ENCODE measurements at places on chromosomes 2 and 18.

- DNase-seq: no peak
These were observed 88.3 kb downstream of the ROCK2 start for GRCh38 chr2:11256166-11256565.

DNA sequence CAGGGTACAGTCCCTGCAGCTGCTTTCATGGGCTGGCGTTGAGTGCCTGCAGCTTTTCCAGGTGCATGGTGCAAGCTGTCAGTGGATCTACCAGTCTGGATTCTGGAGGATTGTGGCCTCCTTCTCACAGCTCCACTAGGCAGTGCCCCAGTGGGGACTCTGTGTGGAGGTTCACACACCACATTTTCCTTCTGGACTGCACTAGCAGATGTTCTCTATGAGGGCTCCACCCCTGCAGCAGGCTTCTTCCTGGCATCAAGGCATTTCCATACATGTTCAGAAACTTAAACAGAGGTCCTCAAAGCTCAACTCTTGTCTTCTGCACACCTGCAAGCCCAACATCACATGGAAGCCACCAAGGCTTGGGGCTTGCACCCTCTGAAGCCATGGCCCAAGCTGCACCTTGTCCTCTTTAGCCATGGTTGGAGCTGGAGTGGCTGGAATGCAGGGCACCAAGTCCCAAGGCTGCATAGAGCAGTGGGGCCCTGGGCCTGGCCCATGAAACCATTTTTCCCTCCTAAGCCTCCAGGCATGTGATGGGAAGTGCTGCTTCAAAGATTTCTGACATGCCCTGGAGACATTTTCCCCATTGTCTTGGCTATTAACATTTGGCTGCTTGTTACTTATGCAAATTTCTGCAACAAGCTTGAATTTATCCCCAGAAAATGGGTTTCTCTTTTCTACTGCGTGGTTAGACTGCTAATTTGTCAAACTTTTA, 250.2 kb upstream of the COPS8 start:
- no peak for DNase-seq

DNA sequence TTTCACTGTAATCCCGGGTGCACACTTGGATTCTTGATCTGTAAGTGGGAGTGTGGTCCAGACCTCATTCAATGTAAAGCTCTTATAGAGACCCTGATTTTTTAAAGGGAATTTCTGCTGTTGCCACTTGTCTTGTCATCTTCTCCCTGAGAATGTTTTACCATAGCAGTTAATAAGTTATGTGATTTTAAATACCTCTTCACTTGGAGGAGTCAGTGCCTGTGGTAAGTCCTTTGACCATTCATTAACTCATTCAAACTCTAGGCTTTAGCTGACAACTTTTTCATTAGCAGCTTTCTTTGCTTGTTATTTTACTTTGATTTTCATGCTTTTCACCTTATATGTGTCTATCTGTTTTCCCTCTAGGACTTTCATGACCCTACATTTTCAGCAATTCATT, 51.3 kb downstream of the FMNL2 start:
- no peak for DNase-seq

DNA sequence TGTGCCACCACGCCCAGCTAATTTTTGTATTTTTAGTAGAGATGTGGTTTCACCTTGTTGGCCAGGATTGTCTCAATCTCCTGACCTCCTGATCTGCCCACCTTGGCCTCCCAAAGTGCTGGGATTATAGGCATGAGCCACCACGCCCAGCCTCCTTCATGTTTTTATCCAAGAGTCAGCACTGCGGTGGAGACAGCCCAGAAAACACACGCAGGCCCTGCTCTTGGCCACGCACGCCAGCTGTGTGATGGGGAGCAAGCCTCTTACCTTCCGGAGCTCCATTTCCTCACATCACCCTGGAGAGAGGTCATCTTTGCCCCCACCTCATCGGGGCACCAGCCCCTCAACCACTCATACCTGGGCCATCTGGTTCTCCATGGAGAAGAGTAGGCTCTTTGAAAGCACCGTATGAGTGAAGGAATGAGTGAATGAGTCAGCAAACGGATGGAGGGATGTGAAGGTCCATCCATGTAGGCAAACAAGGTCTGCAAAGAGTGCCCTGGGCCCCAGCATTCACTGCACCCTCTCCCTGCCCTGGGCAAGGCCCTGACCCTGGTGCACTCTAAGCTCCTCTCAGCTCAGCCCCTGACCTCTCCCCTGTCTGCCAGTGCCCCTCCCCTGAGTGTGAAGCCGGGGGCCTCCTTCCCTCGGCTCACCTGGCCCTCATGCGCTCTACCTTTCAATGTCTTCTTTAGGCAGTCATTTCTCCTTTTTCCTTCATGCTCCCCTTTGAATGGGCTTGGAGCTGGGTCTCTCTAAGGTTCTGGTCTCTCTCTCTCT, 7.4 kb downstream of the GYPC start:
- DNase-seq: no peak

- DNase-seq: peak; percentile 57
These were observed 10.8 kb upstream of the ERMN start for GRCh38 chr2:157336137-157337010.

GRCh38 chr2:49490710-49491109, 336.4 kb upstream of the FSHR start:
- no peak for DNase-seq

- DNase-seq: no peak
These were observed 624.9 kb upstream of the CDH2 start for GRCh38 chr18:28801876-28802275.

GRCh38 chr2:240205772-240206171, 65.3 kb upstream of the OTOS start:
- no peak for DNase-seq

DNA sequence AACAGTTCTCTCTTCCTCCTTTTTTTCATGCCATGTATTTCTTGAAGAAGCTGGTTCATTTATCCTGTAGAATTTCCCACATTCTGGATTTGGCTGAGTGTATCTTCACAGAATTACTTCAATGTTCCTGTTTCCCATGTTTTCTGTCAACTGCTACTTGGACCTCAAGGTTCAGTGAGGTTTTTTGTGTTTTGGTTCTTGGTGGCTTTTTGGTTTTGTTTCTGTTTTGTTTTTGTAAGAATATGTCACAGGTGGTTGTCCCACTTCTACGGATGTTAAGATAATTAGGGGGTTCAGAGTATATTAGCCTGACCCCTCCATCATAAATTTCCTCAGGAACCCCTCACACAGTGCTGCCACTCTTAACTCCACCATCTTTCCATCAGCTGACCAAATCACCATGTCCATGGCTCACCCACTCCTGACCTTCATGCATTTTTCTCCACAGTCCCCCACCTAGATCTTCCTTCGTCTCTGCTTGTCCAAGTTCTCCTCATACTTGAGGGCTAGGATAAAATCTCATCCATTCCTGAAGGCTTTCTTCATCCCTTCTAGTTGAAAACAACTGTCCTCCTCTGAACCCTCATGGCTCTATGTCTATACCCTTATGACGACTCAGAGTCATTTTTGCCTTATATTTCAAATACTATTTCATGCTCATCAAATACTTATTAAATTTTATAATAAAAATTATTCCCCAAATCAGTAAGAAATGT, 40.4 kb downstream of the PLEKHM3 start:
- no peak for DNase-seq

- peak; percentile 3 for DNase-seq
These were observed 502 bp downstream of the MERTK start for GRCh38 chr2:111898703-111899514.

DNA sequence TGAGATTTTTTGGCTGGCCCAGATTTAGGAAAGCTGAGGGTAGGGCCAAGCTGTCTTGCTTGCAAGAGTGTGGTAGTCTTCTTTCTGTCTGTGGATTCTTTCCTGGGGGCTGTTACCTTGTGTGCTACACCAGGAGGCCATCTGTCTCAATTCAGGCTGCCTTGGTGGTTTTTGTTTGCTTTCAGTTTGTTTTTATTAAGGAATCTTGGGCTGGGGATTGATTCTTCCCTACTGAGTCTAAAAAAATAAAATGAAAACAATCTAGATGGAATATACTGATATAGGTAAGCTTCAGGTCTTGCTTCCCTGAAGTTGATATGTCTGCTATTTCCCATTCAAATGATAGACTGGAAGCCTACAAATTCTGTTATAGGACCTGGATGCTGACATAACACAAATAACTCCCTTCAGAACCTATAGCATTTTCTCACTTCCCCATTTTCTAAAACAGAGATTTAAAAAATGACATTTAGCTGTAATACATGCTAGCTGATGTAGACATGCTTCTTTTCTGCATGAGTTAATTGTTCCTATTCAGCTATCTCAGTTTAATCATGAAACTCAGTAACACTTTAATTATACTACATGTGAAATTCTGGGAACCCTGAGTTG, 5.3 kb downstream of the LHCGR start:
- no peak for DNase-seq

DNA sequence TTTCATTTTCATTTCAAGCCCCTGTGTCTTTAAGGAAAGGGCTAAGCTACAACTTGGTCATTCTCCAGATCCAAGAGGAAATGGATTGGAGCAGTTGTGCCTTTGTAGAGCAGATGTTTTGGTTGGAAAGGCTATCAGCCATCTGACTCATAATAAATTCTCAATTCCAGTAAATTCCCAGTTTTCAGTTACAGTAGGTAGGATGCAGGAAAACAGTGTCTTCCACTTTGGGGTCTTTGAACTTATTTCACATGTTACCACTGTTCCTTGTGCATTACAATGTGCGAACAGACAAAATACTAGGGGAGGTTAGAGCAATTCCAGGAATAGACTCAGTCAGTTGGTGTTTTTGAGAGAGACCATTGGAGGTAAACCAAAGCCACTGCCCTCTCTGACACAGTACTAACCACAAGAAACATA, 211.9 kb downstream of the BABAM2 start:
- DNase-seq: no peak

DNA sequence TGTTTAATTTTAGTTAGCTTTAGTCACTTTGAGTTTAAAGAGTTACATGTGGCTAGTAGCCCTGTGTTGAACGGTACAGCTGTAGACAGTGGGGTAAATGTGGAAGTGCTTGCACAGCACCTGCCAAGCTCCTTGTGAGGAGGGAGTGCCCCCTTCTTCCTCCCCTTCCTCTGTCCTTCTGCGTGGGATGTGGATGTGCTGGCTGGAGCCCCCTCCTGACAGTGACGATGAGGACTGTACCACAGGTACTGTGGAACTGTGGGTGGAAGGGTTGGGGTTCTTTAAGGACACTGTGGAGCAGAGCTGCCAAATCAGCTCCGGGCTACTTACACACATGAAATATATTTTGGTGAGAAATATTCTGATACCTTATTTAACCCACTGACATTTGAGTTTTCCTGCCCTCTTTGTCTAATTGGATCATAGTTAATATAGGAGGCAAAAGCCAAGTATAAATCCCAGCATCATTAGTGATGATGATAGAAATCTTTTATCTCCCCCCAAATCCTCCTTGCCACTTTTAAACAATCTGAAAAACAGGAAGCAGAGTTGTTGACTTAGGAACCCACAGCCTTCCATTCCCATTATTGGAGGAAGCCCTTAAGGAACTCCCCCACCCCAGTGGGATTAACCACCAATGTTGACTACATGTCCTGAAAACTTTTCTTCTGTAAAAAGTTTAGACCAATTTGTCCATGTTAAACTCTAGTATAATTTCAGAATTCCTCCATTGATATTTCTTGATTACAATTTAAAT, 181.3 kb downstream of the PTPRM start:
- no peak for DNase-seq

GRCh38 chr2:106956416-106956815, 70.4 kb upstream of the ST6GAL2 start:
- DNase-seq: no peak

DNA sequence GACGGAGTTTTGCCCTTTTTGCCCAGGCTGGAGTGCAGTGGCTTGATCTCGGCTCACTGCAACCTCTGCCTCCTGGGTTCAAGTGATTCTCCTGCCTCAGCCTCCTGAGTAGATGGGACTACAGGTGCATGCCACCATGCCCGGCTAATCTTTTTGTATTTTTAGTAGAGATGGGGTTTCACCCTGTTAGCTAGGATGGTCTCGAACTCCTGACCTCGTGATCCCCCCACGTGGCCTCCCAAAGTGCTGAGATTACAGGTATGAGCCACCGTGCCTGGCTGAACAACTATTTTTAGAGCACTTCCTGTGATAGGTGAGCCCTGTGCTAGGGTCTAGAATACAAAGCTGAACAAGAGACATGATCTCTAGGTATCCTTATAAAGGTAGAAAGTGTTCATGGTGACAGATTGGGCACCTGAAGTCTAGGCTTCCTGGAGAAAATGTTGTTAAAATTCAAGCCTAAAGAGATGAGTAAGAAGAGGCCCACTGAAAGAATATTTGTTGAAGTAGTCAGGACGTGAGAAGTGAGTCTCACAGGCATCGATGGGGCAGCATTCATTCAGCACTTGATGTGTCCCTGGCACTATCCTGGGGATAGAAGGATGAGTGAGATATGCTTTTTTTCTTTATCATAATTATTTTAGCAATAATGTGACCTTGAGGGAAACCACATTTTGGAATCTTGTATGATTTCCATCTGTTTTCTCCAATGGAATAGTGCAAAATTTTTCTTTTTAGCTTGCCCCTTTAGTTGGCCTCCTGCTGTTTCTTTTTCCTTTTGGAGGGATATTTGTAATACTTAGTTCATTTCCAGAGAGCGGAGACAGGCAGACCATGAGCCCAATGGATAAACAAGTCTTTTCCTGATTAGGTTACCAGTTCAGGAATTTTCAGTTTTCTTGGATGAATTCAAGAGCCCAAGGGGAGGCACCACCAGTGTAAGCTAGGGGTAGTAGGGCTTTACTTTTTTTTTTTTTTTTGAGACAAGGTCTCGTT, 5.1 kb downstream of the ZNF236 start:
- no peak for DNase-seq

DNA sequence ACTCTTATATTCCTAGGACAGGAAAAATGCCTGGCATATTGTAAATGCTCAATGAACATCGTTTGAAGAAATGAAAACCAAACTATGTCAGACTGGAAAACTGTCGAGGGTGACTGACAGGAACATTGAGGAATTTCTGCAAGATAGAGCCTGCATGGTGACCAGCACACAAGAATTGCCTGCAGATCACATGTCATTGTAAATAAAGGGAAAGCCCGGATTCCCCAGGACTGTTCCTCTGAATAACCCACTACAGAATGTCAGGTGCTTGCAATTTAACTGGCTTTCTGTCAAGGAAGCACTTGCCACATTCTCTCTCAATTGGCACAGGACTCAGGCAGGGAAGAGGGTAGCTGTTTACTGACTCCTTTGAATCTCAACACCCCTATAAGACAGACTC, 129.0 kb upstream of the REG3G start:
- DNase-seq: no peak

DNA sequence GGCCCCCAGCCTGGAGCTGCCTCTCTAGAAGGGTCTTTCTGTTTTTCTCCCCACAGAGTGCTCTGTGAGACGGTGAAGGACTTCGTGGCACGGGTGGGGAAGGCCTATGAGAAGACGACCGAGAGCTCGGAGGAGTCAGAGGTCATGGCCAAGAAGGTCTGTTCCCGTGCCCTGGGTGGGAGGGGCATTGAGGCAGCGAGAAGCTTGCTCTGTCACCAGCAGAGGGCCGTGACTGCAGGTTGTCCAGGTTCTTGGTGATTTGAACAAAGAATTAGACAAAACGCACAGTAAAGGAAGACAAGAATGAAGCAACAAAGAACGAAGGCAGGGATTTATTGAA, 93.9 kb downstream of the DGKD start:
- DNase-seq: no peak

- DNase-seq: no peak
These were observed 24.0 kb downstream of the PKDCC start for GRCh38 chr2:42071791-42072190.

All from stimulated activated CD4-positive, alpha-beta T cell treated with anti-CD3 and anti-CD28 coated beads, Interleukin-2, amount 100 ng/mL, for 48 hours (primary cell).